ENCODE measurements at places on chromosomes 7 and 10.
A peak's percentile ranks its signal among the peaks of the same experiment; 100 is the strongest.

GRCh38 chr7:55006499-55006898 is 12.3 kb upstream of the EGFR start:
- DNase-seq, result no peak

- no peak for DNase-seq
Observed at GRCh38 chr7:21934808-21935207, 10.9 kb downstream of the CDCA7L start.

- no peak for DNase-seq
Observed at GRCh38 chr10:66550351-66550750, 375.5 kb upstream of the LRRTM3 start.

DNA sequence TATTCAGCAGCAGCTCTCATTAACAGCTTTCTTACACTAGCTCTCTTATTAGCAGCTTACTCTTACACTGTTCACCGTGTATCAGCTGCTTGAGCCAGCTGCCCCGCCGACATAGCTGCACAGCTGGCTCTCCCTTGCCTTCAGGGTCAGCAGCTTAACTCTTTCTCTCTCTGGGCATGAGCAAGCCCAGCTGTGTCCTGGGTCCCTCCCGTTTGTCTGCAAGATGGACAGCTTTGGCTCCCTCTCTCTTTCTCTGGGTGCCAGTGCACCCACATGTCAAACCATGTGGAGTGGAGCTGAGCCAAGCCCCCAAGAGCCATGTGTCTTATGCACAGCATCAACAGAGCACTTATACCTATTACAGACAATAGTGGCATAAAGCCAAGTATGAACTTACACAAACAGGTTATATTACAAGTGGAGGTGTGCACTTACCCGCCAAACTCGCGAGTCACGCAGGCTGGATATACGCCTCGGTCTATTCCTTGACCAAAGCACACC is 35.7 kb upstream of the MTPAP start:
- no peak for DNase-seq

GRCh38 chr7:18570890-18571478 is 75.4 kb downstream of the HDAC9 start:
- peak; percentile 54 for DNase-seq
